ENCODE measurements at places on chromosomes 12 and 14.

- no peak for DNase-seq
These were observed 23.2 kb downstream of the ZFYVE1 start for GRCh38 chr14:73003681-73004080.

DNA sequence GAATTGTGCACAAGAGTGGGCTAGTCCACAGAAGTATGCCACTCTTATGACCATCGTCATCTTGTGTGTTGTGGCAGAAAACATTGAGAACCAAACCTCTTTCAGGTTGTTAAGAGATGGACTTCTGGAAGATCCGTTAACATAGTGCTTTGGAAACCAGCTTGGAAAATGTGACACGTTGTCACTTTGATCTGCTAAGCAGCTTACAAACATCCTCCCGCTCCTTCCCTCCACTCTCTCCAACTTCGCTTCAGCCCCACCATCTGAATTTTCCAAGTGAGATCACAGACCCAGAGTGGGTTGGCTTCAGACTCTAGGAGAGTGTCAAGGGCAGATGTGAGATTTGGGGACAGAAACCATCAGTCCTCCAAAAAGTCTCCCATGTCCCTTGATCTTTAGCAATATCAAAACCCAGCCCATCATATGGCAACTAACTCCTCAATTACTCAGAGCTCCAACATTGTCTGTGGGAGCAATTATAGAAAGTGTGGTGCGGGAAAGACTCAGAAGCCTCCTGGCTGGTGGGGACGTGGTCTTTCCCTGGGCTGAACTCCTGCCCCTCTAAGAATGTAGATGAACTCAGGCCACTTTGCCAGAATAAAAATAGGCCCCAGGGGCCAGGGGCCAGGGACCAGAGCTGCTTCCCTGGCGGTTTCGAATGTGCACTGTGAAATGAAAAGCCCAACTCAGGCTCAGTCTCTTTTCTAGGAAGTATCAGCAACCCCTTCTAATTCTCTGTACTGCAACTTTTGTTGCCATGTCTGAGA, 129.5 kb downstream of the SLC38A6 start:
- DNase-seq: no peak

- no peak for DNase-seq
These were observed 123.3 kb upstream of the PLXNC1 start for GRCh38 chr12:94025068-94025467.

- no peak for DNase-seq
These were observed 33.0 kb downstream of the SPATS2 start for GRCh38 chr12:49400304-49400703.

DNA sequence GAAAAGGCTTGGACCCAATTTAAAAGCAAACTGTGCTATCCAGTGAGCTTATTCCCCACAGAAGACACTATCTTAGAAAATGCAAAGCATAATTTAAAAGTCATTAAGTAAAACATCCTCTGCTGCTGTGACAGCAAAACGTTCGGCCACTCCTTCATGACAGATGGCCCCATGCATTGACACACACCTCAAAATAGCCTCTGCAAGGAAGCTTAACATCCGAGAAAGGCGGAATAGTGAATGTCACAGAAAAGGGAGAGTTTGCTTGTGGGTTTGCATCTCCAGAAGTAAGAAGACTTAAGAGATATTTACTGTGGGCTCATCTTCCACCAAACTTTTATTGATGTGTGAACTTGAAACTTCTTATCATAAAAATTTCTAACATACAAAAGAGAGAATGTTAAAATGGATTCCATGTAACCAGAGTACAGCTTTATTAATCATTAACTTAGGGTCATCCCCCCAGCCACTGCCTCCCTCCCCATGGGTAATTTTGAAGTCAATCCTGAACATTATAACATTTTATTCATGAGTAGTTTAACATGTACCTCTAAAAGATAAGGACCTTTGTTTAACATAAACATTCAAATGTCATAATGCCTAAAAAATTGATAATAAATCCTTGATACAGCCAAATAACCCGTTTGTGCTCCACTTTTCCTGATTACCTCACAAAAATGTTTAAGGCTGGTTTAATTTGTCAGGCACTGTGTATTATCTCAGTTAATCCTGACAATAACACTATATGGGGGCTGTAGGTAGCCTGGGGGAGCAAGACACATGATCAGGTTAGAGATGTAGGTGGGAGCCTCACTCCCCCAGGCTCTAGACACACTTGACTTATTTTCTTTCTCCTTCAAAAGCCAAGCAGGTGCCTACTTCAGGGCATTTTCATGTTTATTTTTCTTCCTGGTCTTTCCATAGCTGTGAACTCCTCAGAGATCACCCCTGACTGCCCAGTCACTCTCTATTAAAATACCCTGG, 119.7 kb upstream of the TMCC3 start:
- DNase-seq: no peak

GRCh38 chr14:54812617-54813016, 90.0 kb downstream of the GCH1 start:
- no peak for DNase-seq

GRCh38 chr14:50139192-50139591, 22.8 kb upstream of the VCPKMT start:
- DNase-seq: no peak

DNA sequence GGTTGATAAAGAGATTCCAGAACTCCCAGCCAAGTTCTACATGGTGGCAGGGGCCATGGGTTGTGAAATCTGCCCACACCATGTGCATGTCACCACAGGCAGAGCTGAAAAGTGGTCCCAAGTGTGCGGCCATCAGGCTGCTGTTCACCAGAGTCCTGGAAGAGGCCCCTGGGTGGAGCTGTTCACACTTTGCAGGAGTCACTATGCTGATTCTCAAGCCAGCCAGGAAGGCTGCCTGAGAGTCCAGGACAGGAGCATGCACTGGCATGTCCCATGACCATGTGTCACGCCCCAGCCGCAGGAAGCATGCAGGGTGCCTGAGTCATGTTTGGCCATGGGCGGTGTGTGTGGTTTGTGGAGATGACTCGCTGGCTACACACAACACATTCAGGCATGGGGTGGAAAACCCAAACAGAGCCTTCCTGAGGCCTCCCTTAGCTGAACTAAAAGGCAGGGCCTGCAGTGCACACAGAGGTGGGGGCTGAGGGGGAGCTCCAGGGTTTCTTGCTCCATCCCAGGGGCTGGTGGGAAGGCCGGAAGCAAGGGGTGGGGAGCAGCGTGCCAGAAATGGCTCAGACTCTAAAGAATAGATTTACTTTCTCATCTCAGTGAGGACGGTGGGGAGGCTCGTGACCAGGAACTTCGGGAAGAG, 19.4 kb downstream of the ABCB9 start:
- DNase-seq: peak; percentile 93

- DNase-seq: no peak
These were observed 217.0 kb downstream of the BCL11B start for GRCh38 chr14:99055019-99055418.

All from activated CD4-positive, alpha-beta T cell treated with anti-CD3 and anti-CD28 coated beads, Interleukin-2, amount 10 ng/mL, durations not matched to agents 24 days and 14 days (primary cell).